Stimulated activated CD8-positive, alpha-beta memory T cell treated with anti-CD3 and anti-CD28 coated beads, Interleukin-2, amount 100 ng/mL, for 1 hour (primary cell): ENCODE measurements at places on chromosomes 4 and X.

- DNase-seq, result no peak
Measured at GRCh38 chrX:131789664-131790063, 233.4 kb upstream of the STK26 start.

GRCh38 chrX:13646154-13646549 lies 6.8 kb upstream of the TCEANC start:
- no peak for DNase-seq

DNA sequence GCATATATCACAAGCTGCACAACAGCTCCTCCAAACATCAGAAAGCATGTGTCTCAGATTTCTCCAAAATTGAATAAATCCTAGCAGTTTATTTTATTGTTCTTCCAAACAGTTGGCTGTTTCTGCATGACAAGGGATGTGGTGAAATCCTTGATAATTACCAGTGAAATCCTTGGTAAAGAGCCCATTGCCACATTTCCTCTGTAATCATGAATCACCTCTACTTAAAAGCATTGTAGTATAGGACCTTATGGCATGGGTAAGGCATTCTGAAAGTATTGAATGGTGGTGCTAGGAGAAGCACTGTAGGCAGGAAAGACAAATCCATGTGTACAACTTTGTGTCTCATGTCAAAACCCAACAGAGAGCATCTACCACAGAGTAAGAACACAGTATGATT lies 135.8 kb upstream of the NDST3 start:
- no peak for DNase-seq

DNA sequence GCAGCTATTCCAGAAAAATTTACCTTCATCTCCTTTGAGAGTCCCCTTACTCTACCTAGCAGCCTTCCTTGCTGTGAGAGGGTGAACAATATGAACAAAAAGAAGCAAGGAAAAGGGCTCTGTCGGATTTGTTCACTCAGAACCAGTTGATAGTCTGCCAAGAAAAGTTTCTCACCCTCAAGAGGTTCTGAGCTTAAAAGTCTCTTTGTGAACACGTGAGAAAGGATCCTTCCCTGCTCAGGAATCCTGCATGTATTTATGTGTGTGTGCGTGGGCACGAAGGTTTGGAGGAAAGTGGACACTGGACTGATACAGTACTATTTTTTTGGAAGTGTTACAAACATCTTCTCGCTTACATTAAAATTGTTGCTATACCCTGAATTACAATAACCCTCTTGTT lies 178.6 kb upstream of the JADE1 start:
- DNase-seq, result no peak

DNA sequence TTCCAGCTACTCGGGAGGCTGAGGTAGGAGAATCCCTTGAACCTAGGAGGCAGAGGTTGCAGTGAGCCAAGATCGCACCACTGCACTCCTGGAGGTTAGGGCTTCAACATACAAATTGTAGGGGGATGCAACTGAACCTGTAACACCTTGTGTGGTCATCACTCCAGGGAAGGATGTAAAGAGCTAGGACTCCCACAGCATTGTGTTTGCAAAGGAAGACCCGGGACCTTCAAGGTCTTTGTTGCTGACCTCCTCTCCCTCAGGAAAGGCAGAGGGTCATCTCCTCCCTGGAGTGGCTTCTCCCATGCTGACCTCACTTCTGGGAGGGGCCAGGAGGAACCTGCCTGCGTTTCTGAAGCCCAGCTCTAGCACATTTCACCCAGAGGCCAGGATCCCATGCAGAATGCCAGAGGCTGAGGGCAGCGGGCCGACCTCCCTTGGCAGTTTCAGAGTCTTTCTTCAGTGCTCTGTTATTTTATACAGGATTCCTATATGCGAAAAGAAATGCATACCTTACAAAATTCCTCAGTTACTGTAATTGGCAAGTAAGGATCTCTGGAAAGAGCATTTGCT lies 80.2 kb downstream of the HTRA3 start:
- no peak for DNase-seq

DNA sequence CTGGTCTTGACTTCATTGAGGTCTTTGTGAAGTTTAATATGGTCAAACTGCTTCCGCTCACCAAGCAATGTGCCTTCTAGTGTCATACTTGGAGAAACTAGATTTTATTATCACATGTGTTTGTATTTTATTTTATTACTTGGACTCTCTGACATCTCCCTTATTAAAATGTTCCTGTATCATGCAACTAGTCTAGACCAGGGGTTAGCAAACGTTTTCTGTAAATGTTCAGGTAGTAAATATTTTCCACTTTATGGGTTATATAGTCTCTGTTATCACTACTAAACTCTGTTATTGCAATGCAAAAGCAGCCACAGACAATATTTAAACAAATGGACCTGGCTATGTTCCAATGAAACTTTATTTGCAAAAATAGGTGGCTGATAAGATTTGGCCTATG lies 443.8 kb downstream of the MID1IP1 start:
- no peak for DNase-seq

DNA sequence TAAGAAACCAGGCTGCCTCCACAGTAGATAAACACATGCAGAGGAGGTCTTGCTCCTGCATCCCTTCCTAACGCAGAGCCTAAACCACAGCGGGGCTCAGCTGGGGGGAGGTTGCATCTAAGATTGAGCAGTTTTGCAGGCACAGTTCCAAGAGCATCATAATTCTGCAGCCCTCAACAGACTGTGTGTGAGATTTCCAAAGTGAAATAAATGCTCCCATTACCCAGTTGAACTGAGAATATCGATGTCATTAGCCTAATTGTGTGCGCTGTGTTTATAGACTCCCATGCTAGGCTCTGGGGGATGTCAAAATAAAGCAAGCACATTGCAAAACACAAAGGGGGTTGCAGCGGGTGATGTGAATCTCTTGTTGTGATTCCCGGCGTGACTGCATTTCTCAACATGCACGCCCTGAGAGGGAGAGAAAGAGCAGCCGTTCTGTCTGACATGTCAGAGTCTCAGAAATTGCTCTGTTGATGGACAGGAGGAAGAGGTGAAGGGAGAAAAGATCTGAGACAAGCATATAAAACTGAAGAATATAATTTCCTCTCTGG lies 150.0 kb upstream of the PSAPL1 start:
- no peak for DNase-seq

DNA sequence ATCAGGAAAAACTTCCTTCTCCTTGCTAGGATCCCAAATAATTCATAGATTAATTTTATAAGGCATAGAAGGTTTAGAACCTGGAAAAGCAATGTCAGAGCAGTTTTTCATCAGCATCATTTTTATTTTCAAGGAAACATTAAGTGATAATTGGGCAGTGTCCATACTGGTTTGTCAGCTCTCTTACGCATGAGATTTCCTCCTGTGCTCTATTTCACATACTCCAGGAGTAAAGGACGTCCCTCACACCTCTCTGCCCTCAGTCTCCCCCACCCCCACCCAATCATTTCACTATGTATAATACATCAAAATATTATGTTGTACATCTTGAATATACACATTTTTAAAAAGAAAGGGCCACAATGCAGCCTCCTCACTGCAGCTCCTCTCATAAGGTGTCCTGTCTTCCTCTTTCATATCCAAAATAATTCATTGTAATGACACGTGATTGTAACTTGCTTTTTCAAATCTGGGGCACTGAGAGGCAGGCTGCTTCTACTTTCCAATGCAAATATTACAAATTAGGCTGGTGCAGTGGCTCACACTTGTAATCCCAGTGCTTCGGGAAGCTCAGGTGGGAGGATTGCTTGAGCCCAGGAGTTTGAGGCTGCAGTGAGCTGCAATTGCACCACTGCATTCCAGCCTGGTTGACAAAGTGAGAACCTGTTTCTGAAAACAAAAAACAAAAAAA lies 34.4 kb downstream of the ARHGEF38 start:
- no peak for DNase-seq

DNA sequence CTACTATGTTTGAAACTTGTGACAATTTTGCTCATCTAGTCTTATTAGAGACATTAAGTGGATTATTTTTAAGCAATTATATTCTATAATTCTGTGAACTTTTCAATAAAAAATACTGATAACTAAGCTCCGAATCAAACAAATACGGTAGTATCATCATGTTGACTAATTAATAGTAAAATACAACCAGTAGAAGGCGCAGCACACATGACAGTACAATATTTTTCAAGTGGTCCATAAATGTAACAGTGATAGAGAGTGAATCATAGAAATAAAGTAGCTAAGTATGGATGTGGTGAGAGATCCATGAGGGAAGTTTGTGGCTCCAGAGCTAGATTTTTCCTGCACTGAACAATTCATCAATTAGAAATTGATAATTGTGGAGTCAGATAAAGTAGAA lies 666.2 kb downstream of the KCTD8 start:
- DNase-seq, result no peak

DNA sequence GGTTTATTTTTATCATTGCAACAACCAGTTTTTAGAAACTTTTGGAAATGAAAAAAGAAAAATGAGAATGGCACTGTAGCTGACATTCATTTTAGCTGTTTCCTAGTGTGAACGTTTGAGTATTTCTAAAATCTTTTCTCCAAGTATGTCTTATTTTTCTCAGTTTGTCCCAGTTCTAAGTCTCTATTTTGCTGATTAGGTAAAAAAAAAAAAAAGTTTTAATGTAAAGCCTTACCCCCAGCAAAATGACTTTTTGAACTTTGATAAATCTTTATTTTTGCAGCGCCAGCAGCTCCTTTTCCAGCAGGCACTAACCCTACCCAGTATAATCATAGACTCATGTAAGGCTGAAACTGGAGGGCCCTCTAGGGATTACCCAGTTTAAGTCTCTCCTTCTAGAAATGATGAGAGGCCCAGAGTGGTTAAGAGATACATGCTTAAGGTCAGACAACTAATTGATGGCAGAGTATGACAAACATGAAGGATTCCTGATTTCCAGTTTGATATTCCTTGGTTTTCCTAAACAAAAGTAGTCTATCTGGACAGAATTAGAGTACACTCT lies 84.3 kb upstream of the SLC4A4 start:
- no peak for DNase-seq

- peak; percentile 24 for DNase-seq
Measured at GRCh38 chr4:89254847-89255246, 52.8 kb downstream of the GPRIN3 start.

GRCh38 chr4:135354876-135355275 lies 1153.3 kb upstream of the PABPC4L start:
- no peak for DNase-seq
